Activated T-cell treated with anti-CD3 and anti-CD28 coated beads for 1 hour (primary cell): ENCODE measurements at places on chromosomes 7 and 10.

GRCh38 chr7:108947526-108947925 is 377.9 kb downstream of the DNAJB9 start:
- DNase-seq: no peak

DNA sequence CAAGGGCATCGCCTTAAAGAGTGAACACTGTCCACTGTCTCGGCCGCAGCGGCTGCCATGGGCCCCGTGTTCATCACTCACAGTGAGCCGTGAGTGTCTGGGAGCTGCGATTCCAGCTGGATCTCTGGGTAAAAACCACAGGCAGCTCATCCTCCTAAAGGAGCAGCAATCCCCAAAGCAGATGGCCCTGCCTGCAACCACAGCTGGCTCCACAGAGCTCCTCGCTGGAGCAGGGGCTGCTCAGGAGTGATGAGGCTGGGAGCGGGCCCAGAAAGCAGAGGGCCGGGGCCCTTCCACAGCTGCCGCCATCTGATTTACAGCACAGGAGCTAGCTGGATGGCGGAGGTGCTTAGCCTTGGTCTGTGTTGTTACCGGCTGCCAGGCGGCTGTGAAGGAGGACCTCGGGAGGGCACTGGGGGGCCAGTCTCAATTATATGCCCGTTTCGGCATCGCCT is 6.6 kb upstream of the TMEM184A start:
- DNase-seq: no peak

DNA sequence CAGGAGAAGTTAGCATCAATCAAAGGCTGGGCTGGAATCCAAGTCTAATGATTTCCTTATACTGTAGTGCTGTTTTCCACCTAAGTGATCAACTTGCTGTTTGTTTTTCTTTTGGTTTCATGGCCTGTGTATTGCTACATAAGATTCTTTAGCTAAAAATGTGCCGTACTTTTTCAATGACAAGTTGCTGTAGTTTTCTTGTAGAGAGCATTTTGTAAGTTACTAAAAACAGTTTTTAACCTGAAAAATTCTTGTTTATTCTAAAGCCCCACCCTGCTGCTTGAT is 1.3 kb downstream of the HELLS start:
- no peak for DNase-seq

GRCh38 chr7:33232632-33233145 is 103.3 kb downstream of the BBS9 start:
- no peak for DNase-seq

DNA sequence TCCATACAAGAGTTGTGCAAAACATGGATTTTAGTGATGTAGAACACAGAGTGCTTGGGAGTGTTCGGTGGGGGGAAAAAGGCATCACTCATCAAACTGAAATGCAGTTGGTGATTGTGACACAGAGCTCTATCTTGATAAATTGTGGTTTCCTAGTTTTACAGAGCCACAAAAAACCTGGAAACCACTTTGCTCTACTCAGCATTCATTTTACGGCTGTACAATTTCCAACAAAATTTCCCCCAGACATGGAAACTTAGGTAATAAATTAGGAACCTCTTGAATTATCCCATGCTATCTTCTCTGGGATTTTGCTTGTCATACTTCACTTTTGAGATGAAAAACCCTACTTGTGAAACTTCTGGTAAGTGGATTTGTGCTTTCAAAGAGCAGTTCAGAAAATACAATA is 614.9 kb upstream of the FZD8 start:
- DNase-seq: no peak

DNA sequence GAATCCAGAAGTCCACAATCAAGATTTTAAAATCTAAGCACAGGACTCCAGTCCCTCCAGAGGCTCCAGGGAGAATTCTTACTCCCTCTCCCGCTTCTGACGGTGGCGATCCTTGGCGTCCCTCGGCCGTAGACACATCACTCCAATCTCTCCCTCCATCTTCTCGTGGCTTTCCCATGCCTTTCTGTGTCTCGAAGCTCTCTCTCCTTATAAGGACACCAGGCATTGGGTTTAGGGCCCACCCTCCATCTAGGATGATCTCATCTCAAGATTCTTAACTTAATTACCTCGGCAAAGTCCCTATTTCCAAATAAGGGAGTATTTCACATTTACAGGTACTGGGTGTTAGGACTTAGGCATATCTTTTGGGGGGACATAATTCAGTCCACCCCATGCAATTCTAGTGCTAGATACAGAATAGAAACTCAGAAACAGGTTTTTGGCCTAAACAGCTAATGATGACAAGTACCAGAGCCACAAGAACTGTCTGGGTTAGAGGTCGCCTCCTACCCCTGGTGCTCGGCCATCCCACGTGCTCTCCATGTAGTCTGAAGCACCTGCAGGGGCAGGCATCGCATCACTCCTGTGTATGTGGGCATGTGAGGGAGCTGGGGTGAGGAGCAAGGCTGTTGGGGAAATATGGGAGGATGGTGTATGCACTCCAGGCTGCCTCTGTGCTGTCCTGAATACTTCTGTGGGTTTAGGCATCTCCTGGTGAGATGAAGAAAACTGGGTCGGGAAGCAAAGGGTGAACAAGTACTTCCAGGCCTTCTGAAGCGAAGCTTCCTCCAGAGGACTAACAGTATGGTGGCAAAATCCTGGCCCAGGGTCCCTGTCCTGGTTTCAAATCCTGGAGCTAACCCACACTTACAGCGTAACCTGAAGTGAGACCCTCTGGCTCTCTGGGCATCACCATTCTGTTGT is 298.3 kb upstream of the ZMIZ1 start:
- DNase-seq: no peak

- DNase-seq: no peak
These were observed 124.6 kb upstream of the RSU1 start for GRCh38 chr10:16941870-16942269.

DNA sequence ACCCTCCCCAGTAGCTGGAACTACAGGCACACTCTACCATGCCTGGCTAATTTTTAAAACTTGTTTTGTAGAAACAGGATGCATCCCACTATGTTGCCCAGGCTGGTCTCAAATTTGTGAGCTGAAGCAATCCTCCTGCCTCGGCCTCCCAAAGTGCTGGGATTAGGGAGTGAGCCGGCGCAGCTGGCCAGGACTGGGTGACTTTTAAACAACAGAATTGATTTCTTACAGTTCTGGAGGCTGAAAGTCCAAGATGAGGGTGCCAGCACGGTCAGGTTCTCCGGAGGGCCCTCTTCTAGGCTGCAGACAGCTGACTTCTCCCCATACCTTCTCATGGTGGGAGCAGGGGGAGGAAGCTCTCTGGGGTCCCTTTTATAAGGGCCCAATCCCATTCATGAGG is 75.2 kb upstream of the CHST15 start:
- DNase-seq: no peak

GRCh38 chr10:78000206-78000605 is 29.1 kb downstream of the POLR3A start:
- no peak for DNase-seq

GRCh38 chr10:77482072-77482471 is 155.5 kb downstream of the KCNMA1 start:
- no peak for DNase-seq

GRCh38 chr7:90818341-90818740 is 222.2 kb downstream of the CDK14 start:
- DNase-seq: no peak

GRCh38 chr7:119935418-119936025 is 337.5 kb upstream of the KCND2 start:
- no peak for DNase-seq

GRCh38 chr7:34740840-34741239 is 82.8 kb downstream of the NPSR1 start:
- no peak for DNase-seq

- DNase-seq: no peak
These were observed 38.8 kb upstream of the GRB10 start for GRCh38 chr7:50821457-50822008.

- DNase-seq: no peak
These were observed 244.4 kb downstream of the FANK1 start for GRCh38 chr10:126140746-126141273.

GRCh38 chr10:80585812-80586211 is 48.1 kb downstream of the SH2D4B start:
- no peak for DNase-seq

DNA sequence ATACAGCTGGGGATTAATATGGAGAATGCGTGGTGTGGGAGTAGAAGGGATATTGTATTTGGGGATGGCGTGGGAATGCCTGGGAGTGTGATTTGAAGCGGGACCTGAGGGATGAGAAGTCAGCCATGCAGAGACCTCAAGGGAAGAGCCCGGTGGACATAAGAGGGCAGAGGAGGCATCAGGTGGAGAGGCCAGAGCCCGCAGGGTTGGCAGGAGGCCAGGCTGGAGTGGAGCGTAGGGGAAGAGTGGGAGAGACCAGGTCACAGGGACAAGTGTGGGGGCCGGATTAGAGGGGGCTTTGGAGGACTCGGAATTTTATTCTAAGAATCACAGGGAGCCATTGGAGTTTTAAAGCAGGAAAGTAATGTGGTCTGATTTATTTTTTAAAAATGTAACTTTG is 2.0 kb downstream of the NDUFB2 start:
- DNase-seq: no peak

GRCh38 chr10:79400146-79401004 is 45.0 kb downstream of the ZCCHC24 start:
- peak; percentile 35 for DNase-seq

GRCh38 chr7:2420216-2420933 is 17.0 kb downstream of the CHST12 start:
- DNase-seq: no peak

- DNase-seq: no peak
These were observed 184.2 kb upstream of the TMEM196 start for GRCh38 chr7:19957664-19958063.

- DNase-seq: no peak
These were observed 755.3 kb upstream of the GALNT17 start for GRCh38 chr7:70376561-70377031.

DNA sequence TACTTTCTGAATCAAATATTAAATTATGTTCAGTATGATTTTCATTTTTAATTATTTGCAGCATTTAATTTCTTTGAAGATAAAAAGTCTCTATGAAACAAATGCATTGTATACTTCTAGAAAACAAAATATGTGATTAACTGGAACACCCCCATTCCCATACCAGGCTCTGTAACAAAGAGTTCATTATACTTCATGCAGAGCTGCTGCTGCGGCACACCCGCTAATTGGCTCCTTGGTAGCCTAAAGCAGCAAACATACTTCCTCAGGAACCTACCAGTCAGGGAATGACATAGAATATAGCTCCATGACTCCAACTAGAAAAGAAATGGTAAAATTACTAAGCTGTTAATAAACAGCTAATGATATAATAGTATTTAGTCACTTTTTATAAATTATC is 19.3 kb downstream of the RAB11FIP2 start:
- no peak for DNase-seq

- DNase-seq: no peak
These were observed 11.5 kb upstream of the ANAPC16 start for GRCh38 chr10:72204296-72204695.

DNA sequence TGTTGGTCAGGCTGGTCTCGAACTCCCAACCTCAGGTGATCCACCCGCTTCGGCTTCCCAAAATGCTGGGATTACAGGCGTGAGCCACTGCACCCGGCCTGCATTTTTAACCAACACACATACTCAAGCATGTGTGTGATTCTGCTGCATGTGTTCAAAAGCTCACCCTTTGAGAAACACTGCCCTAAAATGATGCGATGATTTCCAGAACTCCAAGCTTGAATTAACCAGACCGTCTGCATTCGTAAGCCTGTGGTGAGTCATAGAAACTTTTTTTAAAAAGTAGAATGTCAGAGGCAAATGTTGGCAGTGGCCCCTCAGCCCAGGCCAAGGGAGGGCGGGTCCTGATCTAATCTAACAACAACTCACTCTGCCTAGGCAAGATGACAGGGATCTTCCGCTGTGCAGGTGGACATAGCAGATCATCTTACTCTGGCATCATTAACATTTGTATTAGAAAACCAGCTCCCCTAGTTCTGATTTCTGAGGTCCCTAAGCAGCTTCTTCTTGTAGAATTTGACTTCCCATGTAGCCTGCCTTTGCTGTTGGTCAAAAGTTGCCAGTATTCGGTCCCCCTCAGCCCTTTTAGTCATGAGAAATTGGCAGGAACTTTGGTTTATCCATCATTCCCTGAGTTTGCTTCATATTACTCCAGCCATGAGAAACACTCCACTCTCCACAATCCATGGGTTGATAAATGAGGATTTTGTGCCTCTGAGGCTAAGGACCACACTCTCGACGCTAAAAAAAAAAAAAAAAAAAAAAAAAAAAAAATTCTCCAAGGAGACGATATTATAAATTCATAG is 190.4 kb downstream of the SKIDA1 start:
- no peak for DNase-seq

DNA sequence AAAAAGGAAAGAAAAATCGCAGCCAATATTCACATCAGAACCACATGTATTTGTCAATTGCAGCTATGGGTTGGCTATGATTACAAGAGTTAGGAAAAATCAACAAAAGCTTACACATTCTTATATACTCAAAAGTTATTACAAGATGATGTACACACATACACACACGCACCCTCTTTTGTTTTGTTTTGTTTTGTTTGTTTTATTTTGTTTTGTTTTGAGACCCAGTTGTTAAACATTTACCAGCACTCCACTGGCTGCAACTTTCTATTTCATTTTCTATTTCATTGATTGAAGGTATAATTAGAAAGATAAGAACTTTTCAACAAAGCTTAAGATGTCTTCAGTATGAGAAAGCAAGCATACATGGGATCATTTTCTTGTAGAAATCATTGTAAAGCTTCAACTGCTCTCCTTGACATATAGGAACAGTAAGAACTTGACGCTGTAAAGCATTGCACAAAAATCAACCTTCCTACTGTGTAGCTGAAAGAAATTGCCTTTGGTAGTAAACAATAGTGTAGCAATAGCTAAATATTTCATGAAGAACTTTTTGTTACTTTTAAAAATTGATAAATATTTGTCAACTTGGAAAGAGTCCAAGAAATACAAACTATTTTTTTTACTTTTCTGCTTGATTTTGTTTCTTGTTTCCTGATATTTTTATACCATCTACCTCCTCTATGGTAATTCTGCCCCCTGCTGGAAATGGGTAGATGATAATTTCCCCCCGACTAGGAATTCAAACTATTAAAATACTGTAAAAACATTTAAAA is 205.9 kb downstream of the MBL2 start:
- DNase-seq: no peak

DNA sequence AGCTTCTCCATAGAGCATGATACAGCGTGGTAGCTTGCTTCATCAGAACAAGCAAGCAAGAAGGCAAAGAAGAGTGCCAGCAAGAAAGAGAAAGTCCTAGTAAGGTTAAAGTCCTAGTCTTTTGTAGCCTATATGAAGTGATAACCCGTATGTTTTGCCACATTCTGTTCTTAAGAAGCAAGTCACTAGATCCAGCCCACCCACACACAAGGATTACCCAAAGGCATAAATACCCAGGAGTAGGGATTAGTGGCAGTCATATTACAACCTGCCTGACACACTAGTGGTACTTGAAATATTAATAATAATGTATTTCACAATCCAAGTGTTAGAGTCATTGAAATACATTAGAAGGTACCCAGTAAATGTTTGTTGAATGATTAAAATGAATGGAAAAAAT is 285.5 kb downstream of the HPSE2 start:
- DNase-seq: no peak
